ENCODE measurements at places on chromosomes 13 and 19.

- no peak for DNase-seq
Measured at GRCh38 chr19:8194528-8195267, 14.5 kb upstream of the CERS4 start.

GRCh38 chr19:47609906-47610894 is 1.3 kb downstream of the BICRA start:
- no peak for DNase-seq

- no peak for DNase-seq
Measured at GRCh38 chr13:25525884-25526283, 154.1 kb downstream of the ATP8A2 start.

DNA sequence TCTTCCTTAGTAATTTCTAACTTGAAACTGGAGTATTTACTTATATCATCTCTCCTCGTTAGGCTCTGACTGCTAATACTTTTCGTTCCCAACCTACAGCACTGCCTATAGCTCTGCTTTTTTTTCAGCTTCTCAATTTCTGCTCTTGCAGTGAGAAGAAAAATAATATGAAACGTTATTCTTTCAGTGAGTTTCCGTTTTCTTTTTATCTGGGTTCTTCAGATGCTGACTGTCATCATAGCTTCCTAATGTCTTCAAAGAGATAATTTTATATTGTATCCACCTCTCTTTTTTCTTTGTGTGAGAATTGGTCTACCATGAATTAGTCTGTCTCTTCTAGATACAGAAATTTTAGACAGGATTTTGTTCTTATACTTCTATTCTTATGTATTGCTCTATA is 454.9 kb downstream of the LMO7 start:
- no peak for DNase-seq

- DNase-seq = no peak
Measured at GRCh38 chr13:33256148-33256840, 29.3 kb downstream of the STARD13 start.

DNA sequence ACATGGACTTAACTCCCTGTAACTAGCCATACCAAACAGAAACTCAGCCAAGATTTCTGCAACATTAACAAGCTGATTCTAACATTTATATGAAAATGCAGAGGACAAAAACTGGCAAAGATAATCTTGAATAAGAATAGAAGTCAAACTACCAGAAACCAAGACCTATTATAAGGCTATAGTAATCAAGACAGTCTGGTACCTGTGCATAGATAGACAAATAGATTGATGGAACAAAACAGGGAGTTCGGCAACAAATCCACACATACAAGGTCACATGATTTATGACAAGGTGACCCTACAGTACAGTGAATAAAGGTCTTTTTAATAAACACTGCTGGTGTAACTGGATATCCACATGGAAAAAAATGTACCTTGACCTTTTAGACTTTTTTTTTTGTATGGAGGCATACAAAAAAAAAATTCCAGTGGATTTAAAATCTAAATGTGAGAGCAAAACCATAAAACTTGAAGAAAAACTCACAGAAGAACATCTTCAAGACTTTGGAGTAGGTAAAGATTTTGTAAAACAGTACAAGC is 2.9 kb upstream of the RFC3 start:
- DNase-seq = no peak

GRCh38 chr19:18900700-18901481 is 4.9 kb upstream of the CERS1 start:
- DNase-seq = no peak

DNA sequence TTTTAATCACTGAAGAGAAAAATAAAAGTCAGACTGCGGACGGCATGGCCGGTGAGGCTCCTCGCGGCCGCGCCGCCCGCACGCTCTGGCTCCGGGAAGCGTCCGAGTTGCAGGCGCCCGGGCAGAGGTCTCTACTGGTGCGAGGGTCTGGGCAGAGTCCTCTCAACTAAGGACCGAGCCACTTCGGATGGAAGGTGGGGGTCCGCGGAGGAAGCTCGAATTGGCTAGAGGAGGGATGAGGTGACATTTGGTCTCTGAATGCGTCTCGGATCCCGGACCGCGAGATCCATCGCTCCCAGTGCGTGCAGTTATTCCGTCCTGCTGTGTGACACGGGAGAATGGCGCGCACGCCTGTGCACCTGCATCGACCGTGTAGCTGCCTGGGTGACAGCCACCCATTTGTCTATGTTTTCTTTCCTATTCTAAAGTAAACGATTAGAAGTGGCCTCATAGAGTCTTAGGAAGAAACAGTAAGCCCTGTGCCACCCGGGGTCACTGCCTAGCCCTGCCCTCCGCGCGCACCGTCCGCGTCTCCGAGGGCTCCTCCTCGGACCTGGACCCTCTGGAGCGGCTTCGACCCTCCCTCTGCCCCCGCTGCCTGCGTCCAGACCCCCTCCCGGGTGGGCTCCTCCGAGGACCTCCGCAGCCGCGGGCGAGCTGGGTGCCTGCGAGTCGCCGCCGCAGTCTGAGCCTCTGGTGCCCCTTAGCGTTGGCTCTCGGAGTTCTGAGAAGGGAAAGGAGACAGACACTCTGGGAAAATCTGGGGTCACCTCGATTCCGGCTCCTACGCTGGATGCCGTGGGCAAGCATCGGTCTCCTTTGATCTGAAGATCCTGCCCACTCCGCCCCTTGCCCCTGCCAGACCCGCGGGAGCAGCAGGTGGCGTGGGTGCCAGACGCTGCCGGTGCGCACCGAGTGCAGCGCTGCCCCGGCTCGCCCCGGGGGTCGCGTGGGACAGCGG is 347.4 kb downstream of the LIG4 start:
- no peak for DNase-seq

- no peak for DNase-seq
Measured at GRCh38 chr19:17023805-17024204, 2.8 kb downstream of the CPAMD8 start.

DNA sequence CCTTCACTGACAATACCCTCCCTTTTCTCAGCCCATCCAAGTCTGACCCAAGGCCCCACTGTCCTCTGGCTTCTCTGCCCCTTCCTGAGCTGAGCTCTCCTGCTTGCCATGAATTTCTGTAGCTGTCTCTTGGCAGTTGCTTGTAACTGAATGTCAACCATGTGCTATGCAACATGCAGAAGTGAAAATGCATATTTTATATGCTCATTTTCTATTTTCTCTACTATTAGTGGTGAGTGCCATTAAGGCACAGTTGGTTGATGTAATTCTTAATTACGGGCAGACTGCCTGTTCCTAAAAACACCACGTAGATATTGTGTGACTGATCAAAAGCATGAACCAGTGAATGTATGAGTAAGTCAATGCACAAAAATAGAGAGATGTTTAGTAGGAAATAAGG is 29.6 kb downstream of the TNFSF11 start:
- DNase-seq = no peak

- DNase-seq = no peak
Measured at GRCh38 chr19:34484328-34484727, 2.8 kb downstream of the WTIP start.

DNA sequence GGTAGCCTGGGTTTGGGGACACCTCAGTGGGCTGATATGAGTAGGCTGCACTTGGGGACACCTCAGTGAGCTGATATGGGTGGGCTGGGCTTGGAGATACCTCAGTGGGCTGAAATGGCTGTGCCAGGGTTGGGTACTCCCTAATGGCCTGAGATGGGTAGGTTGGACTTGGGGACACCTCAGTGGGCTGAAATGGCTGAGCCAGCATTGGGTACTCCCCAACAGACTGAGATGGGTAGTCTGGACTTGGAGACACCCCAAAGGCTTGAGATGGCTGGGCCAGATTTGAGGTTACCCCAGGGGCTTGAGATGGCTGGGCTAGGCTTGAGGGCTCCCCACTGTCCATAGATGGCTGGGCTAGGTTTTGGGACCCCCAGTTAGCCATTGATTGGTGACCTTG is 12.1 kb downstream of the IQCN start:
- no peak for DNase-seq

DNA sequence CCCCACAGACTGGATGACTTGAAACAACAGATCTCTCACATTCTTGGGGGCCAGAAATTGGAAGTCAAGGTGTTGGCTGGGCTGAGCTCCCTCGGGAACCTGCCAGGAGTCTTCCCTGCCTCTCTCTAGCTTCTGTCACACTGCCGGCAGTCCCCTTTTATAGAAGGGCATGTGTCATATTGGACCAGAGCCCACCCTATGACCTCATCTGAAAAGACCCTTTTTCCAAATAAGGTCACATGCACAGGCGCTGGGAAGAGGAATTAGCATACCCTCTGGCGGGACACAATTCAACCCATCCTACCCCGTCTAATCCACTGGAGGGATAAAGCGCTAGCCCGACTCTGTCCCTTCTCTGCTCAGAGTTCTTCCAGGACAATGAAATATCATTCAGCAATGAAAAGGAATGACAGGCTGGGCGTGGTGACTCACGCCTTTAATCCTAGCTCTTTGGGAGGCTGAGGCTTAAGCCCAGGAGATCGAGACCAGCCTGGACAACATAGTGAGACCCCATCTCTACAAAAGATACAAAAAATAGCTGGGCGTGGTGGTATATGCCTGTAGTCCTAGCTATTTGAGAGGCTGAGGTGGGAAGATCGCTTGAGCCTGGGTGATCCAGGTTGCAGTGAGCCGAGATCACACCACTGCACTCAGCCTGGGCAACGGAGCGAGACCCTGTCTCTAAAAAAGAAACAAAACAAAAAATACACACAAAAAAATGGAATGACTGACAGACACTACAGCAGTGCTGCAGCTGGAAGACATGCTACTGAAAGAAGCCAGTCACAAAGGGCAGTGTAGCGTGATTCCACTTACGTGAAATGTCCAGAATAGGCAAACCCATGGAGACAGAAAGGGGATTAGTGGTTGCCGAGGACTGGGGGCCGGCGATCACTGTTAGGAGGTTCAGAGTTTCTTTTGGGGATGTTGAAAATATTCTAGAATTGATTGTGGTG is 28.5 kb downstream of the MEIS3 start:
- DNase-seq = no peak

- no peak for DNase-seq
Measured at GRCh38 chr19:41748012-41748411, 7.3 kb upstream of the CEACAM6 start.

GRCh38 chr19:19719798-19720197 is 13.1 kb downstream of the ZNF14 start:
- no peak for DNase-seq

DNA sequence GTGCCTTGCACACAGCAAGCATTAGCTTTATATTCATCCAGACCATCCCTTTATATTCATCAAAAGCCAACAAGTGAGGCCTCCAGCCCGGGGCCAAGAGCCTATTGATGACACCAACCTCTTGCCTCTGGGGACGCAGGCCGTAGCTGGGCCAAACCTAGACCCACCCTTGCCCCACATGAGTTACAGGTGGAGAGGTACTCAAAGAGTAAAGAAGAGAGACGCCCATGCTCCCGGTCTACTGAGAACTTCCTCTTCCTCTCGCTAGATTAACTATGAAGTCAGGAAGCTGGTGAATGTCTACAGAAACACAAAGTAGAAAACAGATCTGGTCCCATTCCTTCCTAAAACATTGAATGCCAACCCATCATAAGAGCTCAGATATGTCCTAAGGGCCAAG is 3.8 kb upstream of the MLNR start:
- DNase-seq = no peak

Data from DMS 273 treated with DMSO at 0.1 percent for 48 hours (cell line).